Stimulated activated naive CD8-positive, alpha-beta T cell treated with anti-CD3 and anti-CD28 coated beads, Interleukin-15, amount 100 ng/mL, for 72 hours (primary cell): ENCODE measurements at places on chromosomes 5 and 9.

- no peak for DNase-seq
Observed at GRCh38 chr5:160315968-160316367, 3.6 kb upstream of the CCNJL start.

DNA sequence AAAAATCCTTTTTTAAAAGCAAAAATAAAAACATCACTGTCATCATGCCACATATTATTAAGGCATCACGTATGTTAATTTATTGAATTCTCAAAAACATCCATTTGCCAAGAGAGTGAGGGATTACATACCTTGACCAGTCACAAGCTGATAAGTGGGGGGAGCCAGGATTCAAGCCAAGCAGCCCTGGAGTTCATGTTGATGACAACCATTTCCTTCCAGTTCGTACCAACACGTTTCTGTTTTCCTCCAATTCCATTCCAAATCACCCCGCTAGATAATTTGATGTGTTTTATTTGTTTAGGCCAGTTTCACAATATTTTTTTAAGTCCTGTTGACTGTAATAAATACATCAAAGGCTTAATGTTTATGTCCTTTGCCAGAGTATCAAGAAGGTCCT, 53.0 kb downstream of the SLC1A3 start:
- DNase-seq: no peak

GRCh38 chr5:16547200-16547842, 69.5 kb downstream of the RETREG1 start:
- DNase-seq: no peak

- no peak for DNase-seq
Observed at GRCh38 chr5:124614105-124614504, 132.3 kb downstream of the ZNF608 start.

DNA sequence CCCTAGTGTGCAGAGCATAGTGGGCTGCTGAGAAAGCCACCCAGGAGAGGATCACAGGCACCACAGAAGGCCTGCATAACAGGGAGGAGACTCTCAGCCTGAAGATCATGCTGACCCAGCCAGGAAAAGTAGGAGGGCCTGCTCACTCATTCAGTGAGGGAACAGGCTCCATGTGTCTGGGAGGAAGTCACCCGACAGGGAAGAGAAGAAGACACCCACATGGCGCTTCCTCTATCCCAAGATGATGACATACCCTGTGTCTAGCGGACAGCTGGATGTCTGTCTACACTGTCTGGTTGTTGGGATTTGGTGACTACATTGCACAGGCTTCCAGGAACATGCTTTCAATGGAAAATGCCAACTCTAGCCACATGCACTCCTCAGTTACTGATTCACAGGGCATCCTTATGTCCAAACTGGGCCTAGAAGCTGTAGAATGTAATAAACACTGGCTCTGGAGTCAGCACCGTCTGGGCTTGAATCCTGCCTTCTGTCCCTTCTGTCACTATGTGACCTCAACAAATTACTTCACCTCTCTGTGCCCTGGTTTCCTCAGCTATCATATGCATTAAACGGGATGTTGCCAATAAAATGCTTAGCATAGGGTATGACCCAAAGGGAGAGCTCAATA, 47.6 kb downstream of the KLHL3 start:
- DNase-seq: no peak

DNA sequence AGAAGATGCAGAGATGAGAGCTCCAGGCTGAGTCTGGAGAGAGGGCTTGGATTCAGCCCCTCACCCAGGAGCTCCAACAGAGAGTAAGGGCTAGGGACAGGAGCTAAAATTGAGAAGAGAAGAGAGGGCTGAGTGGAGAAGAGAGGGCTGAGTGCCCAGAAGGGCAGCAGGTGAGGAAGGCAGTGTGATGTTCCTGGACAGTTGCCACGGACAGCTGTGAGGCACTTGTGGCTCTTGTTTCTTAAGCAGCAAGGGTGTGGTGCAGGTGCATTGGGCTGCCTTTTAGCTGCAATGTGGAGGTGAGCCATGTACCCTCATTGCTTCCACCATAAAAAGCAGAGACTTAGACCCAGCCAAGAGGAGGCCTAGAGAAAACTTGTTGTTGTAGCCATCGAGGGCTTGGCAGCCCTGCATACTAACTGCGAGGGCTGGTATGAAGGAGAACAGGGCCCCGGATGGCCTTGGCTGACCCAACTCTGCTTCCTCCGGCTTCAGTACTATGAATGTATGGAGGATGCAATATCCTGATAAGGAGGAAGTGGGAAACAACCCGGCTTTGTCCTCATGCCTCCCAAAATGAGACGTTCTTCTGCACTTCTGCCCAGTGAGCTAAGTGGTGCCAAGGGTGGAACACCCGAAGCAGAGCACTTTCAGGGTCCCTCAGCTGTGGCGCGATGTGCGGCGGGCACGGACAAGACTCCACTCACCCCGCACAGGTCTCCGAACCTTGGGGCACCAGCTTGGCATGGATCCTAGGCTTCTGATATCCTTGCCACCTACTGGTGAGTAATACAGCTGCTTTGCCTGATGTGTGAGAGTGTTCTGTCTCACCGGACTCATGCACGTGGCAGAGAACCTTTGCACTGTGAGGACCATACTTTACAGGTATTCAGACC, 65.2 kb downstream of the LRRC70 start:
- DNase-seq: no peak

- DNase-seq: no peak
Observed at GRCh38 chr5:180613188-180613813, 22.0 kb upstream of the SCGB3A1 start.

DNA sequence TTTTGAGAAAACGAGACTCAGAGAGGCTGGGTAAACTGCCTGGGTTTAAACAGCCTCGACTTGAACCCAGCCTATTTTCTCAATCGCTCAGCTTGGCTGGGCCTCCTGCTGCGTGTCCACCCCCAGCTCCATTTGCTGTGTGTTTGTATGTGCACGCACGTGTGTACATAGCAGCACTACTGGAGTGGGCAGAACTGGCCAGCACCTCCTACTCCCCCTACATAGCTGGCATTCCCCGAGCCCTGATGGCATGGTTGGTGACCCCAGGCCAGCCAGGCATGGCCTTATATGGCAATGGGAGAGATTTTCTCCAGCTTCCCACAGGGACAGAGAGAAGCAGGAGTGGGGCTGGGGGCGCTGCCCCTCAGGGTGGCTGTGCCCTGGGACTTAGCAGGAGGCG, 4.1 kb downstream of the AIF1L start:
- no peak for DNase-seq

- DNase-seq: no peak
Observed at GRCh38 chr9:82597241-82598203, 465.4 kb downstream of the RASEF start.

DNA sequence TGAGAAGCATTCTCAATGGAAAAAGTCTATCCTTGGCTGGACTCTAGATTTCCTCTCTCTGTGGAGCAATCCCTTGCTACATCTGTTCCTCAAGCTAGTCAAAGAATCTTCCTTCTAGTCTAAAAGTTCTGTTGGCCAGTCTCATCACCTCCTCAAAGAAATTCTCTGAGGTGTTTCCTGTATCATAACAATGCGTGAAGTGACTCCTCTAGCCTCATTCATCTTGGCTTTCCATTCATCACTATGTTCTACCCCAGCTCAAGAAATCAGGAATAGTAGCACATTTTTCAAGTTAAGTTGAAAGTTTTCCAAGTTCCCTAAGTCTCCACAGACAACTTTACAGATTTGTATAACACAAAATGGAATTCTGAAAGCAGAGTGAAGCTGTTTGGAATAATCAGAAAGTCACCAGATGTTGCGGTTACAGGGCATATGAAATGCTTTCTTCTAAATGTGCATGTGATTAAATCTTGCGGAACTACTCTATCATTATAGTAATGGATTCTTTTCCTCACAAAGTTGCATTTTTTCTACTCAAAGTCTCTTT, 176.6 kb upstream of the FREM1 start:
- DNase-seq: no peak

DNA sequence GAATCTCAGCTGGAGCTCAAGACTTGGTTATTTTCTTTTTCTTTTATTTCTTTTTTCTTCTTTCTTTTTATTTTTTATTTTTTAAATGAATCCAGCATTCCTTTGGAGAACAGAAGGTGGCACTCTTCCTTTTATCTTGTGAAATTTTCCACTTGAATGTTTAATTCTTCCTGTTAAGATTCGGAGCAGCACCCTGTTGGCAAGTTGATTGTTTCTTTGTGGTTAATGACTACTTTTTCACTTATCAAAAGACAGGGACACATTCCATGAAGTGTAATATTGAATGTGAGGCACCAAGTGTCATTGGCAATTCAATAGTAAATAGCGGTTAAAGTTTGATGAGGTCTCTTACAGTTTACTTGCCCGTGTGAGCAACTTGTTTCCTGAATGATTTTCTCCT, 240.5 kb upstream of the CHD1 start:
- no peak for DNase-seq

DNA sequence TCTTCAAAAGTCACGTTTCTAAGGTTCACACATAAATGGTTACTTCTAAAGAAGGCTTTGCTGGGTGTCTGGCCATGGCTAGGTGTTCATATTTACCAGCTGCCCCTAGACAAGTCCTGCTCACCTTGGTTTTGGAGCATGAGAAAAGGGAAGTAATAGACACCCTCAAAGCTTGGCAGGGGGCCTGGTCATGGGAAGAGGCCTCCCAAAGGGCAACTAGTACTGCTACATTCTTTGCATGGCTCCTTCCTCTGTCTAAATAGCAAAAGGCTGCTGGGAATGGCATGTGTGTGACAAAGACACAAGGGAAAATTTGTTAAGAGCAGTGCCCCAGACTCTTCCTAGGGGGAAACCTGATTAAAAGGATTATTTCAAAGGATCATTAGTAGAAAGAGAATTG, 93.4 kb downstream of the NRG2 start:
- no peak for DNase-seq

DNA sequence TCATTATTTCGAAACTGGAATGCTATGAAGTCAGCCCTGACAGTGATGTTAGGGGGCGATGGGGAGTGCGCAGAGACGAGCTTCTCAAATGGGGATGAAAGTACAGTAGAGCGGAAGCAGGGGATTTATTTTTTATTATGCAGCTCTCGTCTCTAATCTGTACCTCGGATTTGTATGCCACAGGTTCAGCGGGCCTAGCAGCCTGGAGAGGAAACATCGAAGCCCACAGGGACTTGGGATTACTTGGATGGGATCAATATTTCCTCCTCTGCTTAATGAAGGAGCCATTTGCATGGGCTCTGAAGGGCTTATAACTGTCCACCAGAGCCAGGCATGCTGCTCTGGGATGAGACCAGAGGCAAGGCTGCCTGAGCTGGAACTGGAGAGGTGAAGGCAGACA, 133.5 kb upstream of the RAPGEF1 start:
- DNase-seq: no peak

GRCh38 chr5:157842787-157843186, 16.2 kb downstream of the CLINT1 start:
- DNase-seq: no peak

DNA sequence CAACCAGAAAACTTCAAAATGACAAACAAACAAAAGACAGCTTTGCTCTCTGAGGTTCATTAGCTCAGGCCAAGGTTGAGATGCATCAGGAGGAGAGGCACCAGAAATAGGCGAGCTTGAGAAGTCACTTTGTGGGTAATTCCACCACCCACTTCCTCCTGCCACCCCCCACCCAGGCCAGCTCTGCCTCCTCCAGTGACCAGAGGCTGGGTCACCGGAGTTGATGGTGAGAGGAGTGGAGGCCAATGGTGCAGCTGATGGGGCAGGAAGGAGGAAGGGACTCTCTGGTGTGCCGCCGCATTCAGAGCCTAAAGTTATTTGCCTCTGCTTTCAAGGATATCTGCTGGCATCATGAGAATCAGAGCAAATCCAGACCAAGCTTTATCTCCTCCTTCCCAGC, 73.8 kb upstream of the ASTN2 start:
- DNase-seq: no peak

DNA sequence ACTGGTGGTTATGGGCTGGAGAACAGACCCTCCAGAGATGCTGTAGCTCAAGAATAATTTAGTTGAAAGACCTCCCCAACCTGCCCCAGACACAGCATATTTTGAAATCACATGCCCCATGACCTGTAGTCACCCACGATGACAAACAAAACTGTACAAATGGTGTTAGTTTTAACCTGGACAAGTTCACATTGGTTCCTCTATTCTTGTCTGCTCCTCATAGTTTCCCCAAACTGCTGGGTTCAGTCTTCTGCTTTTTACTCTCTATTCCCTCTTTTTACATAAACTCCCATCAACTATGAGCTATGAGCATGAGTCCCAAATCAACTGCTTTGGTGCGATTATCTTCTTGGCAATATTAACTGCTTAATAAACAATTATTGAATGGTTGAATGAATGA, 365.3 kb upstream of the CLINT1 start:
- DNase-seq: no peak

- no peak for DNase-seq
Observed at GRCh38 chr9:13974891-13975290, 339.1 kb downstream of the NFIB start.

DNA sequence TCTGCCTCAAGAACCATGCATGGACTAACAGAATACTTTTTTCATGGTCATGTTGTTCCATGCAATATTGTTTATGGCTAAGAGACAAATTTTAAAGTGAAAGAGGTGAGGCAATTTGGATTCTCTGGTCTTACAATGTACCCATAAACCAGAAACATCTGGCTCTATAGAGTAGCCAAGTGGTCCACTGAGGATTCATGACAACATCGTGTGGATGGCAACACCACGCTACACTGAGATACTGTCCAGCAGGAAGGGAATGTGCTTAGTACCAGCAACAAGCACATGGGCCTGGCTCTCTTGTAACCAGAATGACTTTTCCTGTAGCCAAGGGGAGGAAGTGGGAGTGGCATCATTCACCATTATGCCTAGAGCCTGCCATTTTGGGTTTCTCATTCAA, 218.2 kb downstream of the GADD45G start:
- no peak for DNase-seq

- no peak for DNase-seq
Observed at GRCh38 chr5:157387683-157388093, 72.3 kb upstream of the NIPAL4 start.

DNA sequence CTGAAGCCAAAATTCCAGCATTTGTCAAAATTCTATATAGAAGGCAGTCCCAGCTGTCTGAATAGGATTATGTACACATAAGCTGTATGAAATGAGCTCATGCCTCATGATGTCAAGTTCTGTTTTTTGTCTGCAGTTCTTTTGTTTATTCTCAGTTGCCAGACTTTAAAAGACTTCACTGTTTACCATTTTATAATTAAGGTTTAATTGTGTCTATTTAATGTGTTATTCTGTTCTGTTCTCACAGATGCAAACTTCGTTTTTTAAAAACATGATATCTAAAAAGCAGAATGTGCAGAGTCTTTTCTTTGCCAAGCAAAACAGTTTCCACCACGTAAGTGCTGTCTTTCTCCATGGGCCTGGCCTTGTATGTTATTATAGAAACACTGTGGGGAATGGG, 31.1 kb downstream of the ERAP1 start:
- DNase-seq: no peak

GRCh38 chr9:132381966-132382541, 24.6 kb downstream of the TTF1 start:
- DNase-seq: no peak

DNA sequence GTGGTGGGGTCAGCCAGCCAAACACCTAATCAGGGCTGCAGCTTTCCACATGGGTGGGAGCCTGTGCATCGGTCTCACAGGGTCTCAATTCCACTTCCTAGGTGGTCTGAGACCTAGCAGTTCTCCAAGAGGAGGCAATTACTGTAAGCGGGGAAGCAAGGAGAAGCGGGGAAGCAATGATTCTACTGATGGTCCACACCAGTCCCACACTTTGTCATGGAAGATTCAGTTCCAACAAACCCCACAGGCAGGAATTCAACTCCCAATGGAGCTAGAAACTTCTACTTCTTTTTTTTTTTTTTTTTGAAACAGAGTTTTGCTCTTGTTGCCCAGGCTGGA, 158.7 kb upstream of the RAI14 start:
- no peak for DNase-seq

GRCh38 chr5:3026099-3026498, 274.6 kb upstream of the IRX2 start:
- no peak for DNase-seq
